ENCODE measurements at places on chromosomes 3 and 15.
A peak's percentile ranks its signal among the peaks of the same experiment; 100 is the strongest.

GRCh38 chr3:86561215-86561614 is 429.7 kb downstream of the VGLL3 start:
- DNase-seq = no peak

- DNase-seq = no peak
Observed at GRCh38 chr15:28902856-28903255, 17.1 kb downstream of the APBA2 start.

DNA sequence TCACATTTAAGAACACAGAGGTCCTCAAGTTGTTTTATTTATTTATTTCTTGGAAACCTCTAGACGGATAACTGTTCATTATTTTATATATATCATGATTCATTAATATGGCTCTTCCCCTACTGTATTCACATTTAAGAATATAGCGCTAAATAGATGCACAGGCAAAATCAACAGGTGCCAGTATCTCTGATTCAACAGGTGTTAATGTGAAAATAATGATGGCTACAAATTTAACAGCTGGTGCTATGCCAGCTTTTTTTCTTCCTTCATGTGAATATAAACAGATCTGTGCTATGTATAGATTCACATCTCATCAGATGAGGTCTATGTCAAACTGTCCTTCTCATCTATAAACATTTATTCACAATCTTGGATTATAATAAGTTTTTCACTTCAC is 218.5 kb upstream of the NR2F2 start:
- no peak for DNase-seq

- no peak for DNase-seq
Observed at GRCh38 chr15:31374489-31374888, 47.9 kb downstream of the KLF13 start.

DNA sequence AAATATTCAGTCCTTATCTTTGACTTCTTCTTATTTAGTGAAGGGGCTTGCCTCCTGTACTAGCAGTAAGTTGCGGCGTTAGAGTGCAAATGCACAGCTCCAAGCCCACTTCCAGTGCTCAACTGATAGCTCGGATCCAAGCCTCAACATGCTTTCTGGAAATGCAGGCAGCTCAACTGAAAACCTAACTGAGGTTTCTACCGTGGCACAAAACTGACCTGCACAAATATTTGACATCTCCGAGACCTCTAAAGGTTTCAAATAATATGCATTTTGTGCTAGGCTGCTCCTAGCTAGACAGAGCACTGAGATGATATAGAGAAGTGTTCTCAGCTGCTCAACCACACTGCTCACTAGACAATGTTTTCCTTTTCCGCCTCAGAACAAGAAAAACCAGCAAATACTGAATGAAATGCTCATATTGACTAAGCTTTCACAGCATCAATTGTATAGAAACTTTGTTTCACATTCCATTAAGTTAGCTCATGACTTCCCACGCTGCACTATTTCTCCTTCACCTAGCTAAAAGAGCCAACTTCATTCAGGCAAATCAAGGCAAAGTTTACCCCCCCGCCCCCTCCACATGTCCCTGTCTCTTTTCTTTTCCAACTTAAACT is 822 bp downstream of the ZNF385D start:
- no peak for DNase-seq

GRCh38 chr15:45611305-45611704 is 23.5 kb upstream of the SQOR start:
- no peak for DNase-seq

DNA sequence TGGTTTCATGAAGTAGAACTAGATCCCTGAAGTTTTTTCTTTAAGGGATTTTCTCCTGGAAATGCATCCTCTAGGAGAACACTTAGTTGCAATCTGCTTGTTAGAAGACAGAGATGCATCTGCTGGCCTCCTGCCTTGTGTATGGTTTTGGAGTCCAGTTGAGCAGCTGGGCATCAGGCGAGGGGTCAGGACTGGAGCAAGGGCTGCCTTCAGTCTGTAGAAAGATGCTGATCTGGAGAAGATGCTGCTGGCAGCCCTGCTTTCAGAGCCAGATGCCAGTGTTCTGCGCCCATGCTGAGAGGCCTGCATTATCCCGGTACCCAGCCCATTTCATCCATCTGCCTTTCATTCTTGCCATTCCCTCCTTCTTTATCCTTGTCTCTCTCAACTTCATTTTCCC is 77.4 kb downstream of the CHCHD6 start:
- DNase-seq = no peak

- no peak for DNase-seq
Observed at GRCh38 chr3:191296041-191296541, 33.1 kb upstream of the CCDC50 start.

DNA sequence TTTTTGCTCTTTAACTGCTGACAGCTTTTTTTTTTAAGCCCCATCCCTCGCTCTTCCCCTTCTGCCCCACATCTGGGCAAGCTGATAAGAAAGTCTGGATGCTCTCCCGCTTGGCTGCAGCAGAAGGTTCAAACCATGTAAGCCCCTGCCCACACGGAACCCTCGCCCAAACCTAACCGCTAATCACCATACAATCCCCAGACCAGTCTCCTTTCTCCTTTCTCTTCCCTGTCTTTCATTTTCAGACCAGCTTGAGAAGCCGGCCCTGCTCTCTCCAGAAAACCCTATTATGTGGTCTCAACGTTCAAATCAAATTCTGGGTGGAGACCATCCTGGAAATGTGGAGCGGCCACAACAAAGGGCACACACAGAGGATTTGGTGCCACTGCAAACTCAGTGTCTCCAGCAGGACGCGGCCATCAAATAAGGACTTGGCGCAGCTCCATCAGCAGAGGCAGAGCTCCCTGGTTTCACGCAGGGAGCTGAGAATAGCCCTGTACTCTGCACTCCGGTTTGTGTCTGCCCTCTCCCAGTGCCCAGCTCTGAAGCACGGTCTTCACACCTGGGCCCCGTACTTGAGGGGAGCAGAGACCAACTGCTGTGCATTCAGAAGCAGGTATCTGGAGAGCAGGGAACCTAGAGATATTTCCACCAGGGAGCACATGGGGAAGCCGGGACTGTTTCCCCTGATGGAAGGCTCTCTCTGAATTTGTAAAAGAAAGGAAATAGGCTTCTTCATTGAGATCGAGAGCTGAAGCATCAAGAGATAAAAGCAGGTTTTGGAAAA is 92.6 kb downstream of the XXYLT1 start:
- no peak for DNase-seq

DNA sequence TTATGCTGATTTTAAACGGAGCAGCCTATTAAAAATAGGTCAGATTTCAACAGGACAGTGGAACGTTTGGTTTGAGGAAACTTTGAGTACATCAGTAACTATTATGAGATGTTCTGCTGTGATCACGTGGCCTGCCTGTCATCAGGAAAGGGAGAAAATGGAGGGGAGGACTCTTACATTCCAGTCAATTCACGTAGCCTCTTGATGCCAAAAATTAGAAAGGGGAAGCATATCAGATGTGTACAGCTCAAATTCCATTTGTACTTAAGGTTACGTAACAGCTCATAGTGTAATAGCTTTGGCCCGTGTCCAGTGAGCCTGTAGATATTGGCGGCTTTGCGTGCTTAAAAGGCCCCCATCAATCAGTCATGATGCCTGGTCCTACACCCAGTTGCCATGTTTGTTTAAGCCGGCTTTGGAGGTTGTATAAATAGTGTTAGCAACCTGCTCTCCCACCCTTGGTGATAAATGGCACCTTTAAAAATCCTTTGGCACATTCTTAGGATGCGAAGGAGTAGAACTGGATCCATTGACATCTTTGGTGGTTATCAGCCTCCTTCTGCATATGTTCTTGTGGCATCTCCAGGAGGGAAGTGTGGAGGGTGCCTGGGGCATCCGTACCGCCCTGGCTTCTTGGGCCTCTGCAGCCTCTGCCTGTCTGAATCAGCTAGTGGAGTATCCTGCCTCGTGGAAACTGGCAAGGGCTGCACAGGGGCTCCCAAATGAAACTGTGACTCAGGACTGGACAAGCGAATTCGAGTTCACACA is 163.9 kb downstream of the THSD4 start:
- no peak for DNase-seq

DNA sequence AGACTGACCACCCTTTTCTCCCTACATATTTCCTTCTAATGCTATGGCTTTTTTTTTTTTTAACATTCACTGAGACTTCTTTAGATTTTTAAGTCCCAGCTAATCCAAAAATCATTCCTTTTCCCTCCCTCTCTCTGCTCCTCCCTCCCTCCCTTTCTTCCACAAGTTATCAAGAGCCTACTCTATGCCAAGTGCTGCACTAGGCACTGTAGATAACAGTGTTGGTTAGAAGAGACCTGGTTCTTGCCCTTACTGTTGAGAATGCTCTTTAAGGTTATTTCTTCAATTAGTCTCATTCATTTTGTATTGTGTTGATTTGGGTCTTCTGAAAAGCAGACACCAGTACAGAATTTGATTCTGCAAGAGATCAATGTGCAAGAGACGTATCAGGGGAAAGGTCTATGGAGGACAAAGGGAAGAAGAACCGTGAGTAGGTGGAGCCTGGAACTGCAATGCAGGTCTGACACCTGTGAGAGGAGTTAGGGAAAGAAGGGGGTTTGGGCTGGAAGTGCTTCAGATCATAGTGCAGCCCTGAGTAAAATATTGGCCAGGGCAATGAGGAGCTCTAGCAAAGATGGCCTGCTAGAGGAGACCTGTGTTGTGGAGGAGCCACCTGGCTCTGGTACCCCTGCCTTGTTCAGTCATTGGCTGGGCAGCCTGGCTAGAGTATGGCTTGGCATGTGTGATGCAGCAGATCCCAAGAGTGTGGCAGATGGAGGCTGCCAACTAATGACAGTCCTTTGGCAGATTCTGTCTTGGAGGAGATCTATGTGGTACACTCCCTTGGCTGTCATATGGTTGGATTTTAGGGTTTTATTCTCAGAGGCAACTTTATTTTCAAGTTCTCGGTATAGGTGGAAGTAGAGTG is 9.7 kb upstream of the PCOLCE2 start:
- no peak for DNase-seq

DNA sequence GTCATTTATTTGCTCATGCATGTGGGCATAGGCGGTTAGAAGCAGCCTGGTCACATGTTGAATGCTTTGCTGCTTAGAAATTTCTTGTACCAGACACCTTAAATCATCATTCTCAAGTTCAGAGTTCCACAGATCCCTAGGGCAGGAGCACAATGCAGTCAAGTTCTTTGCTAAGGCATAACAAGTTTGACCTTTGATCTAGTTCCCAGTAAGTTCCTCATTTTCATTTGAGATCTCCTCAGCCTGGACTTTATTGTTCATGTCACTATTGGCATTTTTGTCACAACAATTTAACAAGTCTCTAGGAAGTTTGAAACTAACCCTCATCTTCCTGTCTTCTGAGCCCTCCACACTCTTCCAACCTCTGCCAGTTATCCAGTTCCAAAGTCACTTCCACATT is 22.8 kb downstream of the HGD start:
- DNase-seq = no peak

DNA sequence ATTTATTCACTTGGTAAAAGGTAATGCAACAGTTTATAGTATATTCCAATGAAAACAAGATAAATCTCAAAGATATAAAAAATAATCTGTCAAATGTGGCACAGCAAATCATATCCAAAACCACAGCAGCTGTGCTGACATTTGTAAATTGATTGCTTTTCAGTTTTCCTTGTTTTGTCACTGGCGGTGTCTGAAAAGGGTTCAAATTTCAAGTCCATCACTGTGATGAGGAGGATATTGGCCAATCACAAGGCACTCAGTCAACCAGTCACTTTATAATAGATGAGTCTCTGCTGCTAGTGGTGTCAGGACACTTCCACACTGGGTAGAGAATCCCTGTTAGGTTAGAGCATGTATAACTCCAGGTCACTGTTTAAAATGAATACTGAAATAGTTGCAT is 154.8 kb downstream of the SLC9A9 start:
- no peak for DNase-seq

DNA sequence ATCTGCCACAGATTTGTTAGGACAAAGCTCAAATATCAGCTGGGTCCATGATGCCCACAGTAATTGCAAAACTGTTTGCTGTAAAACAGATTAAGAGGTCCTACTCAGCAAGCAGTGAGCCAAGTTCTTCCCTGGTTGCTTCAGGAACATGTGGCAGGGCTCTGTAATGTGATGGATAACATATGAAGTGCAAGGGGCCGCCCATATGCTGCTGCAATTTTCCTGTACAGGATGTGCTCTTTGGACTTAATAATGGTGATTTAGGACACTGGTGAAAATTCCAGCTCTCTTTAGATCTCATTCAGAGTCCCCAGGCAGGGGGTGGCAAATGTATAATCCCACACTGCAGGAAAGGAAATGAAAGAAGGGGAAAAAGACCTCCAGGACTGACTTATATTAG is 289.4 kb downstream of the LSAMP start:
- DNase-seq = no peak

GRCh38 chr15:45093622-45094357 is 20.2 kb downstream of the DUOX2 start:
- no peak for DNase-seq

DNA sequence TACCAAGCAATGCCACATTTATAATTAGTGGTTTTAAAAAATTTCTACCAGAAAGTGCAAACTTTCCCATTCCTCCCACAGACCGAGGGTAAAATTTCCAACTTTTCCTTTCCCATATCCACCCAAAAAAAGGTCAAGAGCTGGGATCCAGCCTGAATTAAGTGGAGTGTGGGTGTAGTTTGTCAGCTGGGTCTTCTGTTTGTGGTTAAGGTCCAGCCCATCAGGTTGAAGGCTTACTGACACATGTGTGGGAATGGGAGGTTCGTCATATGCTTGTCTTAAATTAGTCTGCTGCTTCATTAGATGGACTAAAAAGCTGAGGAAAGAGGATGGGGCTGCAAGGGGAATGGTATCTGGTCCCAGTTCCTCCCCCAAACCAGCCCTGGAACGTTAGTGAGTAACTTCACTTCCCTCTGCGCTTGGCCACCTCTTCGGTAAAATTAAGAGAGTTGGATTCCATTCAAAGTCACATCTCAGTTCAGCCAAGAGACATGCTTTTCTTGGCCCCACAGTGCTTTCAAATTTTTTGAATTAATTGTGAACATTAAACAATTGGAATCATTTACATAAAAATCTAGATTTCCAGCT is 59.0 kb upstream of the PLCL2 start:
- no peak for DNase-seq

DNA sequence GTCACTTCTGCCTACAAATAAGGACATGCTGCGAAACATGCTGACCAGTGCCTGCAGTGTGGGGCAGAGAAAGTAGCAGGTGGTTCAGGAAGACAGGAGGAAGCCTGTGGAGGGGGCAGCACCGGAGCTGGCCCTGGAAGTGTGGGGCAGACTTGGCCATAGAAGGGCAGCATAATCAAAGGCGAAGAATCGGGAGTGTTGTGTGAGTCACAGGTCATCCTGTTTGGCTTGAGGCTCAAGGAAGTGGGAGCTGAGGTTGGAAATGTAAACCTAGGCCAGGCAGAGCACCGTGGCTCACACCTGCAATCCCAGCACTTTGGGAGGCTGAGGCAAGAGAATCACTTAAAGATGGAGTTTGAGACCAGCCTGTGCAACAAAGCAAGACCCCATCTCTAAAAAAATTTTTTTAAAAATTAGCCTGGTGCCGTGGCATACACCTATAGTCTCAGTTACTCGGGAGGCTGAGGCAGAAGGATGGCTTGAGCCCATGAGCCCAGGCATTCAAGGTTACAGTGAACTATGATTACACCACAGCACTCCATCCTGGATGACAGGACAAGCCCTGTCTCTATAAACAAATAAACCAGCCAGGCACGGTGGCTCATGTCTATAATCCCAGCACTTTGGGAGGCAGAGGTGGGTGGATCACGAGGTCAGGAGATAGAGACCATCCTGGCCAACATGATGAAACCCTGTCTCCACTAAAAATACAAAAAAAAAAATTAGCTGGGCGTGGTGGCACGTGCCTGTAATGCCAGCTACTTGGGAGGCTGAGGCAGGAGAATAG is 54.0 kb downstream of the FAM43A start:
- peak; percentile 84 for DNase-seq

GRCh38 chr15:32688151-32688639 is 29.6 kb upstream of the GREM1 start:
- DNase-seq = no peak

- no peak for DNase-seq
Observed at GRCh38 chr15:55230051-55230670, 33.4 kb upstream of the RSL24D1 start.

Data from islet precursor cell (in vitro differentiated cells).